ENCODE measurements at places on chromosomes 2 and 18.

- no peak for DNase-seq
Measured at GRCh38 chr2:223944166-223944702, 901 bp downstream of the WDFY1 start.

GRCh38 chr2:80168037-80168436, 136.5 kb downstream of the LRRTM1 start:
- no peak for DNase-seq

GRCh38 chr18:77250926-77251729, 1.5 kb downstream of the GALR1 start:
- DNase-seq = no peak

DNA sequence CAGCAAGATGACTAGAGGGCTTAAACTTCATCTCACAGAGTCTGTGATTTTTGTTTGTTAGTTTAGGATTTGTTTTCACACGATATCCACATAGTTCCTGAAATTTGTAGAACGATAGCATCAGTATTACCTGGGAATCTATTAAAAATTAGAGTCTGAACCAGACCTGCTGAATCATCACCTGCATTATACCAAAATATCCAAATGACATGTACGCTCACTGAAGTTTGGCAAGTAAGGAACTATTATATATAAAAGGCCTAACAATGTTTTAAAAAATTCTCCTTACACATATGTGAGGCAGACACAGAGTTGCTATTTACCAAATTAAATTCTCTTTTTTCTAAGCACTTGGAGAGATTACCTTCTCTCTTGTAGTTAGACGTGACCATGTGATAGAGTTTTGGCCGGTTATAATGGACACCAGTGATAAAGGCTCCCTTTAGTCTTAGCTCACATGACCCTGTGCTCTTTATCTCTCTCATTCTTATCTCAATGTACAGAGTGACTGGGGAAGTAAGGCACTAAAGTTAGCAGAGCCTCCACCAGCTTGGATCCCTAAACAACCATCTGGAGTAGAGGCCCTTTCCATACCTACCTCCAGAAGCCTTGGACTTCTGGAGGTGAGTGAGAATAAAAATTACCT, 363.1 kb downstream of the DSC3 start:
- DNase-seq = no peak

DNA sequence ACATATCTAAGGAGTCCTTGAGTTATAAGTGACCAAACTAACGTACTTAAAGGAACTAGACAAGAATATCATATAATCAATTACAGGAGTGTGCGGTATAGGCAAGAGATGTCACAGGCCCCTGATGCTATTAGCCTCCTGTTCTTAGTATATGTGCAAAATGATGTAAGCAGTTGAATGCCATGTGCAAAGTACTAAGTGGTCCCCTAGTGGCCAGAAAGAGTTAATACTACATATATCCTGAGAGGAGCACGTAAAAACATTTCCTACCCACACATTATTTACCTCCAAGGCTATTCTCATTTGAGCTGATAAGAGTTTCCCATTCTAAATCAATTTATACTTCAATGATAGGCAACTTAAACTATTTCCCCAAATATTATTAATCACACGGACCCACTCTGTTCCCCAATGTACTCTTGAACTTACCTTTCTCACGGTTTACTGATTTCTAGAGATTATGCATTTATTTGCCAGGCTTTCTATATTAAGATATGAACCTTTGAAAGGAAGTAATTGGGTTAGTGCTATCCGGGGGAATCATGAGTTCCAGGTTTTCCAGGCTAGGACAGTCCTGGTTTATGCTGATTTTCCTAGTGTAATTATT, 158.0 kb upstream of the KLHL14 start:
- DNase-seq = no peak

- no peak for DNase-seq
Measured at GRCh38 chr2:67954093-67954748, 108.6 kb downstream of the C1D start.

GRCh38 chr2:128692895-128693742, 374.5 kb upstream of the HS6ST1 start:
- DNase-seq = no peak

DNA sequence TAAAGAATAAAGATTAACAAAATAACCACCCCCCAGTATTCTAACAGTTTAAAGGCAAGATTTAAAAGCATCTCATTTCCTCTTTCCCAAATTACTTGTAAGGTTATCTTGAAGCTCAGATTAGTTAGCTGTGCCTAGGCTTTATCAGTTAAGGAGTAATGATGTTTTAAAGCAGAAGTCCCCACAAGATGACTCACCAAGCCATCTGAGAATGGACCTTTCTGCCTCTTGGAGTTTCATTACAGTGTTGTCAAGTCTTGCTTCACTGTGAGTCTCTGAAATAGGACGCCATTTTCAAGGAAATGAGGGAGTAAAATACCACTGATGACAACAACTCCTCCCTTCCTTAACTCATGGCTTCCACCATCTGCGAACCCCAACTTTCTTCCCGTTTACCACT, 35.9 kb downstream of the ZNF385B start:
- no peak for DNase-seq

DNA sequence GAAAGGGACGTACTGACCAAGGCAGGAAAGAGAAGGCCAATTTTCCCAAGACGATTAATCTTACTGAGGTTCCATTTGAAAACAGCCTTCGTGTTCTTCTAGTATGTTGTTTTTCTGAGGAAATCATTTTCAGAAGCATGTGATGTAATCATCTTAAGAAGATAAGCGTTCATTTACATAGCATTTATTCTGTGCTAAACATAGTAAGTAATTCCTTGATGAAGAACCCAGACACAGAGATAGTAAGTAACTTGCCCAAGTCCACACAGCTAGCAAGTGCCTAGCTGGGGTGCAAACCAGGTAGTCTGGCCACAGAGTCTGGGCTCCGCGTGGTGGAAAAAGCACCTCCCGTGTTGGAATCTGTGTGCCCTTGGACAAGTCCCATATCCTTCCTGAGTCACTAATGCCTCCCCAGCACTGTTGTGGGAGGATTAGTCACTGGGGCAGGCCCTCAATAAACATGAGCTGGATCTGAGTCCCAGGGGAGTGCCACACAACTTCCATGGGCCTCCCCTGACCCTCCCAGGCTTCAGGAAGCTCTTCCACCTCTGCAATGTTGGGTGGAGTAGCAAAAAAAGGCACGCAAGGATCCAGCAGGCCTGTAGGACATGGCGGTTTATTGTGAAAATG, 26.9 kb upstream of the ASAP2 start:
- no peak for DNase-seq

DNA sequence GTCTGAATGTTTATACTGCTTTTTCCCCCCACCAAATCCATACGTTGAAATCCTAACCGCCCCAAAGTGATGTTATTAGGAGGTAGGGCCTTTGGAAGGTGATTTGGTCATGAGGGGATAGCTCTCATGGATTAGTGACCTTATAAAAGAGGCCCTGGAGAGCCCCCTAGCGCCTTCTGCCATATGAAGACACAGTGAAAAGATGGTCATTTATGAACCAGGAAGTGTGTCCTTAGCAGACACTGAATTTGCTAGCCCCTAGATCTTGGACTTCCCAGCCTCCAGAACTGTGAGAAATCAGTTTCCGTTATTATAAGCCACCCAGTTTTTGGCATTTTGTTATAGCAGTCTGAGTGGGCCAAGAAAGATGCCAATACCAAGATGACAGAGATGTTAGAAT, 7.2 kb upstream of the TSN start:
- no peak for DNase-seq

GRCh38 chr2:175445281-175445680, 263.8 kb upstream of the ATP5MC3 start:
- DNase-seq = no peak

- no peak for DNase-seq
Measured at GRCh38 chr2:162126111-162126519, 25.9 kb downstream of the GCG start.

- DNase-seq = no peak
Measured at GRCh38 chr2:222904557-222905258, 43.9 kb downstream of the ACSL3 start.

DNA sequence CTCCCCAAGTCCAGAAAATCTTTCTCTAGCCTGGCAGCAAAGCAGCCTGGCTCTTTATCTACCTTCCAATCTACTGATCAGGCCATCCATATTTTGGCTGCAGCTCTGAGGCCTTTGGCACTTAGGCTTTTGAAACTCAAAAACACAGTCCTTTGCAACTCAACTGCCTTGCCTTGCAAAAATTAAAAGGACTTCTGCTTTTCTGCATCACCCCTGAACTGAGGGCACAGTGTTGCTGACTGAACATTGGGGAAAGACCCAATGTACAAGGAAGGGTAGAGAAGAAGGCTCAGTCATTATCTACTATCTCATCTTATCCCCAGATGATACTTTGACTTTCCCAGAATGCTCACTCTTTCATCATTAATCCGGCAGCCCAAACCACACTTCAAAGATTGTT, 625.5 kb downstream of the ARHGAP15 start:
- DNase-seq = no peak
